ENCODE measurements at places on chromosomes 13 and 19.

- DNase-seq: no peak
Observed at GRCh38 chr13:35714588-35715377, 238.3 kb upstream of the MAB21L1 start.

DNA sequence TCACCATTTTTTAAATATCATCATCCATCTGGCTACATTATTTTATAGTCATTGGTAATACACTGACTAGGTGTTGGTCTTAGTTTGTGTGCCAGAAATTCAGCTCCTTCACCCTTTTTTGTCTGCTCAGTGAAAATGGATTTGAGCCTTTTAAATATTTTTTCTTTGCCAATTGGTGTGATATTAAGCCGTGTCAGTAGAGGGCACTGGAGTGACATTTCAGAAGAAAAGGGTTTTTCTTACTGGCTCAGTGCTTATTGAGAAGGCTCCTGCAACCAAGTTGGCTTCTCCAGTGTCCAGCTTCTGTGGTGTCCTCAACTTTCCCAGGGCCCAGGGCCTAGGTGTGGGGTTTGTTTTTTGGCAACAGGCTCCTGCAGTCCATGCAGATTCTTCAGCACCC, 546.6 kb downstream of the DACH1 start:
- no peak for DNase-seq

DNA sequence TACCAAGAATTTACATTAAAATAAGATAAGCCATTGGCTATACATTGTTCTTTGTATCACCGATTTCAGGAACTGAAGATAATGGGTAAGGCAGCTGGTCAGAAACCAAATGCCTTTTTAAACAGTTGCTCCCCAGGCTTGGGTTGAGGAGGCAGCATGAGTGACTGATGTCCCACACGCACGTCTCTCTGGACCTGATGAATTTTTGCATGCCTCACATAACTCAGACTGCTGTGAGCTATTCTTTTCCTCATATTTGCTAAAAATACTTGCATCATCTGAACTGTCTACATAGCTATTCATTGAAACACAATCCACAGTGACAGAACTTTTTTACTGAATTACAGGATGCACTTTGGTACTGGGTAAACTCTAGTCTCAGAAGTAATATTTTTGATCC, 123.6 kb upstream of the MAB21L1 start:
- DNase-seq: no peak

- no peak for DNase-seq
Observed at GRCh38 chr19:23823952-23824389, 65.3 kb upstream of the ZNF681 start.

GRCh38 chr13:41791056-41791455, 169.9 kb downstream of the VWA8 start:
- DNase-seq: no peak

- DNase-seq: no peak
Observed at GRCh38 chr13:113171250-113172125, 13.0 kb downstream of the PROZ start.

GRCh38 chr13:32254916-32255723, 60.0 kb downstream of the ZAR1L start:
- no peak for DNase-seq

DNA sequence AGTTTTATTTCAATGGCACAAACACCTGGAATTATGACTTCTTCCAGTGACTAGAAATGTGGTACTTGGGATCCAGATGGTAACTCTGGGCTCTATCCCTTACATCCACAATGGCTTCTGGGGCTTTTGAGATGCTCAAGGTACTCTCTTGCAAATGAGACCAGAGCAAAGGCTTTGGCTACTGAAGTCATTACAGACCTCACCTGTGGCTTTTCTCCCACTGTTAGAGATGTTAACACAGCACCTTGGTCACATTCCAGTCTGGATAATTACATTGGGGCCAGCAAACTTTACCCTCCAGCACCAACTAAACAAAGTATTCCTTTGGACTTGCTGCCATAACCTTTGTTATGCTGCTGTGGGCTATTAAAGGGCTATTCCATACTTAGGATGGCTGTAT, 6.1 kb downstream of the ENOX1 start:
- DNase-seq: no peak
